GM23248 (cell line): ENCODE measurements at places on chromosomes 6 and 20.

GRCh38 chr6:13066050-13066449 lies 262.3 kb downstream of the TBC1D7 start:
- DNase-seq: no peak

- DNase-seq: no peak
Measured at GRCh38 chr20:10893321-10893720, 219.5 kb upstream of the JAG1 start.

DNA sequence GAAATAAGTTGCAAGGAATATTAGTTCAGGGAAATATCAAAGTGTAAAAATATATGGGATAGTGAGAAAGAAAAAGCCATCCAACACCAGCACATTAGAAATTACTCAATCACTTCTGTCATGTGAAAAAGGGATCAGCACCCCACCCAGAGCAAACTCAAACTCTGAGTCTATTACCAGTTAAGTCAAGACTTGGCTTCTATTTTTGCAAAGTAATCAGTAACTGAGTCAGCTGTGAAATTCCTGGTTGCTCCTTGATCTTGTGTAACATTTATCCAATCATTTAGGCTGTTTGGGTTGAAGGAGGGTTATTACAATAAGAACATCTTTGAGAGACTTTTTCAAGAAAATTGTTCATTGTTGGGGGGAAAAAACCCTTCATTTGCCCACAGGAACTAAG lies 51.2 kb downstream of the SLC22A23 start:
- DNase-seq: peak; percentile 90

DNA sequence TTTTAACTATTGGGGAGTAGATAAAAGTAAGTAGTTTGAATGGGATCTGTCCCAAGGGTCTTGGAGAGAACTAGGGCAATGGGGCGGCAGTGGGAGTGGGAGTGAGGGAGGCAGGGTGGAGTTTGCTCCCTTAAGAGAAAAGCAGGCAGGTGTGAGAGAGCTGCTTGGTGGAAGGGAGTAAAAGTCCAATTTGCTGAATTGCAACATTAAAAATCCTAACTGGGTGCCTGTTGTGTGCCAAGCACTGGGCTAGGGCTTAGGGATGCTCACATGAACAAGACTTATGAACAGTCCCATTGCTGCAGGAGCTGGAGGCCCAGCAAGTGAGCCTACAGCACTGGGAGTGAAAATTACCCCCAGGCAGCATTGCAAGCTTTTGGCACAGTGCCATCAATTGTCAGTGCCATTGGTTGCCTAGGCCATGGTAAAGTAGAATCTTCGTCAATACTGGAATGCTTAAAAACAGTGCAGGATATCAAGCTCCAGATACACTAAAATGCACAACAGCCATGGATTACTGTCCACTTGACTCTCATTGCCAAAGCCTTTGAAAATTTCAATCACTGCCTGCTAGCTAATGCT lies 277.7 kb upstream of the JARID2 start:
- DNase-seq: no peak

GRCh38 chr6:155177363-155177961 lies 86.4 kb upstream of the CLDN20 start:
- peak; percentile 78 for DNase-seq
